Neural crest cell (in vitro differentiated cells): ENCODE measurements at places on chromosomes 11 and 22.

- no peak for DNase-seq
Measured at GRCh38 chr11:72573855-72574445, 100.3 kb downstream of the PDE2A start.

DNA sequence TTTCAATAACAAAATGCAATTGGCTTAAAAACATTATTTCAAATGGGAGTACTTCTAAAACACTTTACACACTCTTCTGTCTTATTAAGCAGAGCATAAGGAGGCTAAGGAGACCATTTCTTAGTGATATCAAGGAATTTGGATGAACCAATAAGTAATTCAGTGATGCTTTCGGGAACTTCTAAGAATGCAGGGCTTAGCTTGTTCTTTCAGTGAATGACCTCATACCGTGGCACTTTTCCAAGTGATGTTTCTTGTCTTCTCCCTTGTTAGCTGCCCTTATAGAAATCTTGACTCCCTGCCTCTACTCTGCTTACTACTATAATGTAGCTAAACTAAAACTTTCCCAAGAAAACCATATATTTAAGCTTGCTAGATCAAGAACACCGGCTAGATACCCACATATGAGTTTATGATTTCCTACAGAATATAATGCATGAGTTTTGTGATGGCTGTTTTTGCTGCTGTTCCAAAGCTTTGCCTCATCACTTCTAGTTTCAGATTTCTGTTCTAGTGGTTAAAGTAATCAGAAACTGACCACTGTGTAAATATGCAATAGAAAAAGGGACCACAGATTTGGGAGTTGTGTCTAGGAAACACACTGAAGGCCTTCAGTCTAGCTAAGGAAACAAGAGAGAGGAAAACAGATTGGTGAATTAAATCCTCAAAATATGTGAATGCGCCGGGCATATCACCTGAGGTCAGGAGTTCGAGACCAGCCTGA lies 37.5 kb upstream of the STK33 start:
- DNase-seq = no peak

- no peak for DNase-seq
Measured at GRCh38 chr11:130052567-130052966, 17.1 kb upstream of the APLP2 start.

- DNase-seq = no peak
Measured at GRCh38 chr11:45592636-45593035, 72.8 kb downstream of the CHST1 start.

- no peak for DNase-seq
Measured at GRCh38 chr22:19962909-19963806, 21.5 kb upstream of the TXNRD2 start.

DNA sequence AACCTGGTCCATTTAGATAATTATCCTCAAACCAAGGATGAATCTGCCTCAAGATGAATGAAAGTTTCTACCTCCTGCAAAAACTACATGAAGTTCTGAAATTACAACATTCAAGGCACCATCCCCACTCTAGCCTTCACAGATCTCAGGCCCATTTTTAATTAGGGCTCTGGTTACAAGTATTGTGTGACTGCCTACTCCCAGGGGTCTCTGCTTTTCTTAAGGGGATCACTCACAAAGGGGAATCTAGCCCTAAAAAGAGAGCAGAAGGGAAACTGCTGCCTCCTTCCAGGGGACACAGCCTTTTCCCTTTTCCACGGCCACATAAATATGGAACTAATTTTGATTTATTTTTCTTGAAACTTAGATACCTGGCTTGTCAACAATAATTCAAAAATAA lies 17.4 kb upstream of the TMEM135 start:
- no peak for DNase-seq
